Stimulated activated CD4-positive, alpha-beta T cell treated with anti-CD3 and anti-CD28 coated beads, Interleukin-12 subunit alpha, Interleukin-12 subunit beta, amount 100 ng/mL, for 48 hours (primary cell): ENCODE measurements at places on chromosomes 5 and 9.

GRCh38 chr9:68819065-68819464 is 114.0 kb downstream of the PIP5K1B start:
- no peak for DNase-seq

- no peak for DNase-seq
Measured at GRCh38 chr5:139100825-139101224, 97.3 kb downstream of the SIL1 start.

DNA sequence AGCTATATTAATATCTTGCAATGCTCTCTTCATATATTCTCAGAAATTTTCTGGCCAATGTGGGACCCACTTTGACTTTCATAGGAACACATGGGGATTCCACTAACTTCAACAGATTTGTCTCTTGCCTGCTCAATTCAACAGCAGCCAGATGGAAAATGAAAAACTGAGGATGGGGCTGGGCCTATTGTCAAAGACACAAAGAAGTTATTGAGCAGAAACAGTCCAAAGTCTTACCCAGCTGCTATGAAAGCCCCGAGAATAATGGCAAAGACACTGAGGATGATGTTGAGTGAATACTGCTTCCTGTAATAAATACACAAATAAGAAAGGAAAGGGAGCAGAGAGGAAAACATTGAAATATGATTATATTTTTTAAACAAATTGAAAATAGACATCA is 32.6 kb downstream of the SLC35D2 start:
- no peak for DNase-seq

GRCh38 chr5:100860407-100860806 is 42.7 kb downstream of the ST8SIA4 start:
- peak; percentile 5 for DNase-seq

GRCh38 chr5:102313912-102314311 is 17.8 kb upstream of the SLCO4C1 start:
- no peak for DNase-seq
